ENCODE measurements at places on chromosomes 13 and 19. TPM values are rescaled to one million over a fixed set of nuclear protein-coding genes. Genes with fewer than 3 reads are reported as not detected.

SYNGR4 gene
- not detected for total RNA-seq

ZNF582 gene
- total RNA-seq = 10.1 TPM

PCP2 gene
- total RNA-seq = not detected

DNA sequence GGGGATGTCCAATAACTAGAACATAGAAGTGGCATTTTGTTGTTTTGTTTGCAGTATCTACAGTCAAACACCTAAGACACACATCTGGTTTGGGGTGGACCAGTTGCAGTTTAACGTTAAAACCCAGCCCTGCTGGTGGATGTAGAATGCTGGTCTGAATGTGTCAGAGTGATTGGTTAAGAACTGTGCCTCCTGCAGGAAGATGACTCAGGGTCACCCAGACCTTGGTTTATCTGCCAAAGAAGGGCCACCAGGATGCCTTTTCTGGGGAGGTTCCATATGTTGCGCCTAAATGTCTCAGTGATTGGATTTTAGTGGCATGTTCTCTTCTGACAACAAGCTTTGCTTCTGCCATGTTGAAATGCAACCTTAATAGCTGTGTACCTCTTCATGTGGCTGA lies 23.1 kb downstream of the ZNF536 start:
- no peak overlapping the region for H3K27ac ChIP-seq
- no peak for DNase-seq
- no peaks in the 10 kb centered on the region for H3K4me1 ChIP-seq

DNA sequence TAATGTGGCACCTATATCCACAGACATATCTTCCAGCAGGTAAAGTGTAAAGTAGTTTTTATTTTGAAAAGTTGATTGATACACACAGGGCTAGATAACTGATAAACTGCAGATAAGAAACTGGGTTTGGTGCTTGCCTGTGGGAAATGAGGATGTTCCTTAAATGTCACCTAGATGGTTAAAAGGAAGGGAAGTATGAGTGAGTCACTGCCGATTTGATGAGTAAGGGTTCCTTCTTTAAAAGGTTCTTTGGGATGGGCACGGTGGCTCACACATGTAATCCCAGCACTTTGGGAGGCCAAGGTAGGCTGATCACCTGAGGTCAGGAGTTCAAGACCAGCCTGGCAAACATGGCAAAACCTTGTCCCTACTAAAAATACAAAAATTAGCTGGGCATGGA lies 73.8 kb upstream of the FRY start:
- no peak for DNase-seq
- no peaks in the 10 kb centered on the region for H3K27me3 ChIP-seq
- peaks cover 1% of the 10 kb centered on the region for H3K4me1 ChIP-seq
- no peak overlapping the region for H3K27ac ChIP-seq
- no peak overlapping the region for H3K4me3 ChIP-seq

GRCh38 chr19:39212375-39212742 lies 8.3 kb upstream of the SYCN start:
- no peaks in the 10 kb centered on the region for H3K36me3 ChIP-seq
- DNase-seq = no peak
- H3K27ac ChIP-seq = no peak overlapping the region
- no peaks in the 10 kb centered on the region for H3K4me1 ChIP-seq
- no peak overlapping the region for H3K4me3 ChIP-seq

- H3K4me3 ChIP-seq = no peak overlapping the region
- no peak for DNase-seq
- no peak overlapping the region for H3K27ac ChIP-seq
- H3K36me3 ChIP-seq = no peaks in the 10 kb centered on the region
- H3K4me1 ChIP-seq = no peaks in the 10 kb centered on the region
Observed at GRCh38 chr13:31462766-31463165, 263.0 kb downstream of the B3GLCT start.

DNA sequence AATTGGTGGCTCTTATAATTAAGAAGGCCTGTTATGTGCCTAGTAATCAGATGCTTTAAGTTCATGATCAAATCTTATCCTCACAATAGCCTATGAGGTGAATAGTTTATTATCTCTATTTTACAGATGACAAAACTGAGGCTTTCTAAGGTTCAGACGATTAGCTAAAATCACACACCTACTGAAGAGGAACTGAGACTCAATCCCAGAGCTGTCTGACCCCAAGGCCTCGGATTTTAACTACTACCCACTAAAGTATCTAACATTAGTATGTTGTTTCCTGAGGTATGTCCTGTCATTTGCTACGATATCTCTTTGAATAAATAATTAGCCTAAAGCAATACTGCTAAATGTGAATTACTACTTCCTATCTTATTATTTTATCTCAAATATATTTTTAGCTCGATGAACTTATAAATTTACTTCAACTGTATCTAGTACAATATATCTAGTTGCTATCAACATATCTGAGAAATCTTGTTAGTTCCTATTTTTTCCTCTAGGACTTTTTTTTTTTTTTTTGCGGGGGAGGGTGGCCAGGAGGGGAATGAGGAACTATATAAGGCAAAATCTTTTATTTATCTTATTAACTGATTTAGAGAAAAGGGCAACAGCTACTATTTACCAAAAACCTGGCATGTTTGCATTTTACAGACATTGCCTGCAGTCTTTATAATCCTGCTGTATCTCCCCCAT lies 118.5 kb downstream of the ABCC4 start:
- no peak overlapping the region for H3K4me3 ChIP-seq
- H3K27ac ChIP-seq = no peak overlapping the region
- DNase-seq = no peak
- no peaks in the 10 kb centered on the region for H3K27me3 ChIP-seq
- peaks cover 5% of the 10 kb centered on the region for H3K4me1 ChIP-seq
- no peaks in the 10 kb centered on the region for H3K36me3 ChIP-seq

HSD17B14 gene
- total RNA-seq = 47.1 TPM

GRCh38 chr13:34926508-34926907 lies 15.6 kb upstream of the NBEA start:
- no peak overlapping the region for H3K4me3 ChIP-seq
- H3K27ac ChIP-seq = no peak overlapping the region
- no peaks in the 10 kb centered on the region for H3K4me1 ChIP-seq
- no peaks in the 10 kb centered on the region for H3K27me3 ChIP-seq

GRCh38 chr19:47652285-47652684 lies 43.4 kb downstream of the BICRA start:
- H3K27ac ChIP-seq = no peak overlapping the region
- H3K27me3 ChIP-seq = no peaks in the 10 kb centered on the region
- H3K36me3 ChIP-seq = no peaks in the 10 kb centered on the region
- H3K4me1 ChIP-seq = no peaks in the 10 kb centered on the region
- H3K4me3 ChIP-seq = no peak overlapping the region

DNA sequence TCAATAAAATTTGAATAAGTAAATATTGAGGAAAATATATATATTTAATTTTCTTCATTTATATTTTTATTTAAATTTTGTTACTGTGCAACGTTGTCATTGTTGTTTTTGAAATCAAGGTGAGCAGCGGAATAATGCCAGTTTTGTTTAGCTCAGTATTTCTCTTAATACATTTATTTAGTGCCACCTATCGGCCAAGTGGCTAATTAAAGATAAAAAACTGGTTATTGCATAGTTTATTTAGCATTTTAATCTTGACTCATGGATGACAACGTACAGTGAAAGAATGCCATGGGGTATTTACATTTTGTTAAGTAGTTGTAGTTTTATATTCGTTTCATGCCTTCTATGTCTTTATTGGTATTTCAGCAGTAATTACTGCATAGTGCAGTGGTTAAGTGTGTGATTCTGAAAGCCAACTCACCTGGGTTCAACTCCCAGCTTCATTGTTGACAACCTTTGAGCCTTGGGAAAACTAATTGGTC lies 265.9 kb downstream of the MYO16 start:
- no peaks in the 10 kb centered on the region for H3K27me3 ChIP-seq
- H3K27ac ChIP-seq = no peak overlapping the region
- no peak overlapping the region for H3K4me3 ChIP-seq

DNA sequence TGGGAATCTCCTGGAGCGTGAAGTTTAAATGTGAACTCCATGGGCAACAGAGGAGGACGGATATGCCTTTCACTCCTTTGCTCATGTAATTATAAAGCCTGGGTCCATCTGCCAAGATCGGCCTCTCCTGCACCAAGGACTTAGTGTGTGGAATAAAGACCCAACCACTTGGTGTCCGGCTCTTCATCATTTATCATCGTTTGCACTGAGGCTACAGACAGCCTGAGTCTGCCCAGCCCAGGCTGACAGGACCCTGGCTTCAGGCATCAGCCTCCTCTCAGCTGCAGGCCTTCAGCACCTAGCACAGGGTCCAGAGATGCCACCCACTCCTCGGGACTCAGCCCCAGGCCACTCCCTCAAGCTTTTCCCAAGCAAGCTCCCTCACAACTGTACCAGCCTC lies 206.8 kb upstream of the IPO5 start:
- H3K27ac ChIP-seq = no peak overlapping the region
- H3K4me3 ChIP-seq = no peak overlapping the region
- H3K4me1 ChIP-seq = no peaks in the 10 kb centered on the region
- no peak for DNase-seq
- no peaks in the 10 kb centered on the region for H3K27me3 ChIP-seq

GRCh38 chr13:27708325-27708724 lies 84.0 kb upstream of the GSX1 start:
- no peaks in the 10 kb centered on the region for H3K36me3 ChIP-seq
- H3K27me3 ChIP-seq = no peaks in the 10 kb centered on the region
- H3K4me3 ChIP-seq = no peak overlapping the region
- no peak for DNase-seq
- H3K27ac ChIP-seq = no peak overlapping the region

TDRD12 gene
- 0.23 TPM for total RNA-seq

KLHL1 gene
- total RNA-seq = not detected

DNA sequence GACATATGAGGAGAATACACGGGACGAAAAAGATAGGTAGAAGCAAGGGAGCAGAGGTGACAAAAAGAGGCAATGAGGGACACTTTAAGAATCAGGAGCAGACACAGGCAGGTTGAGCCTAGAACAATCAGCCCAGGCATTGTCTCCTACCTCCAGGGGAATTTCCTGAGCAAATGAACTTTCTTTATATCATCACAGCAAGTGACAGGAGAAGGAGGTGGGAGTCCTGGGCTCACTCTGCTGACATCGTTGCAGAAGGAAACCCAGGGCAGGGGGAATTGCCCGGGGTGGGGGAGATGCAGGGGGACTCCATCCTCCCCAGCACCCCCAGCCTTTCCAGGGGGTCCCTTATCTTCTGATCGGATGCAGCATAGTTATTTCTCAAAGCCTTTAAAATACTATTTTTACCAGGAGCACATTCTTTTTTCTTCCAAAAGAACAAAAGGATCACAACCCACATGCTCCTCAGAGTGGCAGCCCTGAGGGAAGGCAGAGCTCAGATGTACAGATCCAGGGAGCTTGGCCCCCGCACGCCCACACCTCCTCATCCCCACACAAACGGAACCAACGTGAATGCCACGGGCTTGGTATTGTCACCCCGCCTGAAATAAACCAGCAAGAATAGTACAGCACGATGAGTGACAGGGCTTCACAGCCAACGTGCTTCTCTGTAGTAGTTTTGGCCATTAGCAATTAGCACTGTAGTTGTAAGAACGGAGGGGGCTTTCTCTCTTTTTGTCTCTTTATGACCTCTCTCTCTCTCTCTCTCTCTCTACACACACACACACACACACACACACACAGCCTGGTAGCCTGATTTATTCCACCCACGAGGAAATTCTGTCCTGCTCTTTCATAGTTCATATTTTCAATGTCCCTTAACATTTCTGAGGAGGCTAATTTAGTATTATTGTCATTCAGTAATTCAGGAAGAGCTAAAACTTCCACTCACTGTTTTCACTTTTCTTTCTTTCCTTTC lies 169.5 kb upstream of the UBL3 start:
- DNase-seq = no peak
- no peaks in the 10 kb centered on the region for H3K4me1 ChIP-seq
- H3K4me3 ChIP-seq = no peak overlapping the region
- no peaks in the 10 kb centered on the region for H3K36me3 ChIP-seq

GRCh38 chr13:19952850-19953249 lies 5.7 kb upstream of the ZMYM2 start:
- no peaks in the 10 kb centered on the region for H3K36me3 ChIP-seq
- no peak overlapping the region for H3K4me3 ChIP-seq
- no peak overlapping the region for H3K27ac ChIP-seq
- no peak for DNase-seq

DNA sequence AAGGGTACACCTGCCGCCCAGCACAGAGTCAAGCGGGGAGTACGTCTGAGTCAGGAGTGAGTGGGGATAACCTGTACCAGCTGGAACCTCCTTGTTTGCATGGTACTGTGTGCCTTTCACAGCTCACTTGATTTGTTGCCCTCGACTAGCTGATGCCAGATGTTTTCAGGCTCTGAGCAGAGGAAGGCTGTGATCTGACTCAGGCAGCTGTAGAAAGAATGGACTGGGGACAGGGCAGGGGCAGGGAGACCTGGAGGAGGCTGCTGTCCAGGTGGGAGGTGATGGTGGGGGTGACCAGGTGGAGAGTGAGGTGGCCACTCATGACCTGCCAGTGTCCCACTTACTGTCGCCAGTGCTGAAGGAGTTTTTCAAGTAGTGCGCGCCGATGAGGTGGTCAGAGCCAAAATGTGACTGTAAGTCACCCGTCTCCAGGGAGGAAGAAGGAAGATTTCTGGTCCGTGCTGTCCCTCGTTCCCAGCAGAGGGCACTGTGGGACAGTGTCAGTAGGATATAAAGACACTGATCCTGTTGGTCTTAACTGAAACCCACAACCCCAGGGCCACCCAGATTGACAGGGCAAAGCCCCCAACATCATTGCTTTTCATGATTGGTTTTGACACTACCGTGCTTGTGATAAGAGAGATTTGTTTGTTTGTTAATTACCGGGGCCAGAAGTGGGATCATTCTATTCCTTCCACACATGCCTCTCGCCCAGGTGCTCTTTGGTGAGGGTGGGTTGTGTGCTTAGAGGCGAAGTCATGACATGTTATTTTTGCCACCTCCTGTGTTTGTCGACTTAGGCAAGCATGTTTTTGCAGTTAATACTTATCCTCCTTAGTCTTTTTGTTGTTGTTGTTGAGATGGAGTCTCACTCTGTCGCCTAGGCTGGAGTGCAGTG lies 128.4 kb downstream of the DPF1 start:
- no peaks in the 10 kb centered on the region for H3K4me1 ChIP-seq
- H3K4me3 ChIP-seq = no peak overlapping the region
- peak; percentile 66 for DNase-seq
- no peaks in the 10 kb centered on the region for H3K27me3 ChIP-seq

LSM4 gene
- total RNA-seq = 71.4 TPM

ZNF790 gene
- total RNA-seq = 8.1 TPM

KCNN4 gene
- total RNA-seq = 2.6 TPM

PALM gene
- total RNA-seq = 118 TPM

GFY gene
- total RNA-seq = not detected

EXOC3L2 gene
- 1.8 TPM for total RNA-seq

DNA sequence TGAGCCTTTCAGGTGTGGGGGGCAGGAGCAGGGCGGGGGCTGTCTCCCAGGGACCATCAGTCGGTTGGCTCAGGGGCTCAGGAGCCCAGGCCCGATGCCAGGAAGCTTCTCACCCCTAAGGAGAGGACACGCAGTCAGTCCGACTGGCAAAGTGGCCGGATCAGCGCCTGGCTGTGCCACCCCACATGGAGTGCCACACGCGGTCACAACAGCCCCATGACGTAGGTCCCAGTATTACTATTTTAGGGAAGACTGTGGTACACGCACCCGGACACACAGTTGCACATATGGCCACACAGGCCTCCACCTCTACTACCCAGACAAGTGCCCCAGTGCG lies 29.3 kb upstream of the GRTP1 start:
- H3K27me3 ChIP-seq = no peaks in the 10 kb centered on the region
- no peaks in the 10 kb centered on the region for H3K36me3 ChIP-seq
- H3K27ac ChIP-seq = no peak overlapping the region
- no peak for DNase-seq
- peaks cover 6% of the 10 kb centered on the region for H3K4me1 ChIP-seq

IGFL2 gene
- 0.23 TPM for total RNA-seq

FSTL3 gene
- total RNA-seq = 38.7 TPM
